ENCODE measurements at places on chromosomes 3 and 15.

DNA sequence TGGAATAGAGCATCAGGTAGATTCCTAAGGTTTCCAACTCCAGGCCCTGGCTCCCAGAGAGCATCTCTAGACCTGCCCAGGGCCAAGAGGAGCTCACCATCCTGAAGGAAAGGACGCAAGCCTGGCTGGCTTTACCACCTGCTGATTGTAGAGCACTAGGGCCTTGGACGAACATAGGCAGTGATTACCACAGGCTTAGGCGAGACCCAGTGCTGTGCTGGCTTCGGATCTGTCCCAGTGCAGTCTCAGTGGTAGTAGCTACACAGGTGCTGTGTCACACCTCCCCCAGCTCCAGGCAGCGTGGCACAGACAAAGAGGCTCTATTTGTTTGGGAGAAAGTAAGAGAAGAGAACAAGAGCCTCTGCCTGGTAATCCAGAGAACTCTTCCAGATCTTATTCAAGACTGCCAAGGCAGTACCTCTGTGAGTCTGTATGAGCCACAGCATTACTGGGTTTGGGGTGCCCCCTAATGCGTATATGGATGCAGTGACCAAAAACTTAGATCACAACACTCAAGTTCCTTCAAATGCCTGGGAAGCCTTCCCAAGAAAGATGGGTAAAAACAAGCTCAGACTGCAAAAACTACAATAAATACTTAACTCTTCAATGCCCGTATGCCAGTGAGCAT, 25.4 kb downstream of the ISG20 start:
- no peak for DNase-seq

DNA sequence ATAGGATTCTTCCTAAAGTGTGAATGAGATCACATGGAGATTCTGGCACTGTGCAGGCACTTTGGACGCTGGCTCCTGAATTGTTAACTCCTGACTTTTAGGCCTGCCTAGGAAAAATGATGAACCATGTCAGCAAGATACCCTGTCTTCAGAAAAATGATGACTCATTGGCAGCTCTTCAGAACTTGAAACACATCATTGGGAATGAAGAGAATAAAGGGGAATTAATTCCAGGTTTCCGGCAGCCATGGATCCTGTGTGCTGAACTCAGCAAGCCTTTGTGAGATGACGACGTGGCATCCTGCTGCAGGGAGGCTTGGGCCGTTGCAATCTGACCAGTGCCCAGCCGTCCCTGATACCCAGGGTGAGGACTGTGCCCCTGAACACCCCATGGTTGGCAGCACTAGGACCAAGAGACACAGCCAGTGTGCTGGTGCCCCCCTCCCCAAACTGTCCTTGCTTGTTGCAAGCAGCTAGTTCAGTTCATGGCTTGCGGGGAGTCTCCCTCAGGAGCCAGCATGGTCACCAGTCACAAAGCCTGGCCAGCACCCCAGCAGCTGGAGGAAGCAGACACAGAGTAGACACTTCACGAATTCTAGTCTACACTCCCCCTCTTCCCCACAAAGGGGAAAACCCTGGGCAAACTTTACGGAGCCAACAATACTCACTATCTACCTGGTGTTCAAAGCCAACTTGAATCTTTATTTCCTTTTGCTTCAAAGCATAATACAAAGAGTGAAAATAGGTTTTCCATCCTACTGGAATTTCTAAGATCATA, 7.8 kb upstream of the LIPC start:
- no peak for DNase-seq

- no peak for DNase-seq
Observed at GRCh38 chr3:124425972-124426371, 304.3 kb upstream of the UMPS start.

GRCh38 chr3:52167240-52167639, 13.0 kb upstream of the POC1A start:
- DNase-seq, result no peak

DNA sequence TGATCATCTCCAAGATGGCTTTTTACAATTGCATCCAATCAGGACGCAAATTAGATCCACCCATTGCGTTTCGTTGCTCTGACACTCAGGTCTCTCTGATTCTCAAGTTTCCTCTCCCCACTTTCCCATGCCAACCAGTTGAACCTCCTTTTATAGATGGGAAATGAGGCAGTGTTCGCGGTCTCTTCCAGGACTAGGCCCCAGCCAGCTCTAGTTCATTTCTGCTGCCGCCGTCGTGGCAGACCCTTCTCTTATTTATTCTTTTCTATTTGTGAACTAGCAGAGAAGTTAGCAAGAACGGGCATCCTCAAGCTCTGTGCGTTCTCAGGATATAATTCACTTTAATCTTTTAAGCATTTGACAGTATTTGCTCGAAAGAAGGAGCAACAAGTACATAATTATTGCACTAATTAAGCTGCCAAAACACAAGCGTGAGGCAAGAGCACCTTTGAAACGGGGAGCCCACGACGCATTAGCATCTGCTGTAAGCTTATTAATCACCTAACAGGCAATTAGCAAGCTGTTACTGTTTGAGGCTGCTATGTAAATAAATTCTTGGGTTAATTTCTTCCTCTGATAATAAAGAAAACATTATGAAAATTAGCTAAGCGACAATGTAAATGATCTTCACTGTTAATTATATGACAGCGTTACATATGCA, 246.4 kb upstream of the TLE3 start:
- DNase-seq, result no peak

DNA sequence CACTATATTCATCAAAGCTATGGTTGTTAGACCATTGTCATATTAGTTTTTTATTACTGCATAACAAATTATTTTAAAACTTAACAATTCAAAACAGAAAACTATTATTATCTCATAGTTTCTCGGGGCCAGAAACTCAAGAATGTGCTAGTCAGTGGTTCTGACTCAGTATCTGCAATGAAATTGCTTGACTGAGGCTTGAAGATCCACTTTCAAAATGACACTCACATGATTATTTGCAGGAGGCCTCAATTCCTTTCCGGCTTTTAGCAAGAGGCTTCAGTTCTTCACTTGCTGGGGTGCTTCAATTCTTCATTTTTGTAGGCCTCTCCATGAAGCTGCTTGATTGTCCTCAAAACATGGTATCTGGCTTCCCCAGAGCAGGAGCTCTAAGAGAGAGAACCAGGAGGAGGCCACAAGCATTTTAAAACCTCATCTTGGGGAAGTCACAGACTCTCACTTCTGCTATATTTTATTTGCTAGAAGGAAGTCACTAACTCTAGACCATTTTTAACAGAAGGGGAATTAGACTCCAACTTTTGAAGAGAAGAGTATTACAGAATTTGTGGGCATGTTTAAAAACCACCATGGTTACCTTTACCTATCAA, 383.7 kb downstream of the MFSD1 start:
- no peak for DNase-seq

DNA sequence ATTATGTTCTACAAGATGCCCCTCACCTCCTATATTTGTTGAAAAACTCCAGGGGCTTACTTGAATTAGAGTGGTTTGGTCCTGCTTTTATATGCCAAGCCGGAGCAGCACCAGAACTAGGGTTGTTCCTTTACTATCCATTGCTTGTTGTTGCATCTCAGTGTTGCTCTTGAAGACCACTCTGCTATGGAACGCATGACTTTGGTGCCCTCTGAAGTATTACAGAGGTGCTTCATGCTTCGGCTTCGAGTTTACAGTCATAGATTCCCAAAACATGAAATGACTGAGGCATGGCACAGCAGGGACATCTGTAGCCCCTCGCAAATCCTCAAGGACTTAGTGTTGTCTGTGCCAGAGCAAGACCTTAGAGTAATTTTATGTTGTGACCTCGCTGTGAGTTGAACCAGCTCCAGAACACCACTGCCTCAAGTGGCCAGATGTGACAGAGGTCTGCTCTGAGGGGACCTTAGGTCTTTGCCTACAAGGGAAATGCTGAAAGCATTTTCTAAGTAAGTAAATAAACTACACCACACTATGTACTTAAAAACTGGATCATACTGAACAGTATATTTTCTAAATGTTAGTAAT, 67.2 kb upstream of the SIAH2 start:
- no peak for DNase-seq

- no peak for DNase-seq
Observed at GRCh38 chr15:51799282-51800252, 29.9 kb upstream of the TMOD3 start.

DNA sequence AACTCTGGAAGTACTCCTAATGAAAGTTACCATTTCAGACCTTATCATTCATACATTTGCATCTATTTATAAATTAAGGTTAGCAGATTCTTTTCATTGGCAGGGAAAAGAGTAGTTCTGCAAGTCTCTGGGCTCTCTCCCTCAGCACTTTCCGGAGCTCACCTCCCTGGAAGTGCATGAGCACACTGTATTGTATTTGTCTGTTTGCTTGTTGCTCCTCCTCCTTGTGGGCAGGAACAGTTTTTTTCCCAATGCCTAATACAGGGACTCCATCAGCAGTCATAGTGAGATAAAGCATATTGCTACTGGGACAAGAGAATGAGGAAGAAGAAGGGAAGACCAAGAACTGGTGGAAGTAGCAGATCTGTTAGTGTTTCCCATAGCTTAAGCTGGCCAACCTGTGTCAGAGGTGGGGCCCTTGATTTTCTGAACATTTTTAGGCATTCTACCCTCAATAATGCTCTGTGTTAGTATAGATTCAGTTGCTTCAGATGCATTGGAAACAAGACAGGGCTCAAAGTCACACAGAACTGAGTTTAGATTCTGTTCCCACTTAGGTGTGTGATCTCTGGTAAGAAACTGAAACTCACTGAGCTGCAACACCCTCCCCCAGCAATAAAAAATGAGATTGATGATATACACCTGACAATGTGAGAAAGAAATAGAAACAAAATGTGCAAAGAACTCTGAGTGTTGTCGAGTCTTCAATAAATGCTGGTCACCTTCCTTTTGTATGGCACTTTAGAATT, 407.8 kb downstream of the TUSC7 start:
- DNase-seq, result no peak

GRCh38 chr3:125280668-125281361, 68.3 kb upstream of the SLC12A8 start:
- no peak for DNase-seq

- no peak for DNase-seq
Observed at GRCh38 chr15:37693926-37694325, 240.5 kb upstream of the TMCO5A start.

- DNase-seq, result no peak
Observed at GRCh38 chr3:99699841-99700240, 61.4 kb downstream of the COL8A1 start.

DNA sequence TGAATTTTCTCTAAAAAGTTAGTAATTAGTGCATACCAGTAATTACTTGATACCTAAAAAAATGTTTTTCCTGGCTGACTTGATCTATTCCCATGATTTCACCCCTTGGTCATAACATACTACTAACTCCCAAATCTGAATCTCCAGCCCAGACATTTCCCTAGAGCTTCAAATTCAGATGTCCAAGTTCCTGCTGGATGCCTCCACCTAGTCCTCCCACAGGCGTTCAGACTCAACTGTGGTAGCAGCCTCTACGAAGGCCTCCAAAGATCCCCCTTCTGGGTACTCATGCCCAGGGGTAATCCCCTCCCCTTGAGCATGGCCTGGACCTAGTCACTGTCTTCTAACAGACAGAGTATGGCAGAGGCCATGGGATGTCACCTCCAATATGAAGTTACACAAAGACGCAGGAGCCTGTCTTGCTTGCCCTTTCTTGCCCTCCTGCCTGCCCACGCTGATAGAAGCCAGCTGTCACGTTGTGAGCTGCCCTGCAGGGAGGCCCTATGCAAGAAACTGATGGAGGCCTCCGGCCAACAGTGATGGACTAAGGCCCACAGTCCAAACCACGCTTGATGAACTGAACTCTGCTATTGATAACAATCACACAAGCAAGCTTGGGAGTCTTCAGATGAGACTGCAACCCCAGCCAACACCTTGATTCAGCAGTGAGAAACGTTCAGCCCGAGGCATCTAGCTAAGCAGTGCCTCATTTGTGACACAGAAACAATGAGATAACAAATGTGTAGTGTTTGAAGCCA, 8.6 kb upstream of the FBN1 start:
- no peak for DNase-seq

DNA sequence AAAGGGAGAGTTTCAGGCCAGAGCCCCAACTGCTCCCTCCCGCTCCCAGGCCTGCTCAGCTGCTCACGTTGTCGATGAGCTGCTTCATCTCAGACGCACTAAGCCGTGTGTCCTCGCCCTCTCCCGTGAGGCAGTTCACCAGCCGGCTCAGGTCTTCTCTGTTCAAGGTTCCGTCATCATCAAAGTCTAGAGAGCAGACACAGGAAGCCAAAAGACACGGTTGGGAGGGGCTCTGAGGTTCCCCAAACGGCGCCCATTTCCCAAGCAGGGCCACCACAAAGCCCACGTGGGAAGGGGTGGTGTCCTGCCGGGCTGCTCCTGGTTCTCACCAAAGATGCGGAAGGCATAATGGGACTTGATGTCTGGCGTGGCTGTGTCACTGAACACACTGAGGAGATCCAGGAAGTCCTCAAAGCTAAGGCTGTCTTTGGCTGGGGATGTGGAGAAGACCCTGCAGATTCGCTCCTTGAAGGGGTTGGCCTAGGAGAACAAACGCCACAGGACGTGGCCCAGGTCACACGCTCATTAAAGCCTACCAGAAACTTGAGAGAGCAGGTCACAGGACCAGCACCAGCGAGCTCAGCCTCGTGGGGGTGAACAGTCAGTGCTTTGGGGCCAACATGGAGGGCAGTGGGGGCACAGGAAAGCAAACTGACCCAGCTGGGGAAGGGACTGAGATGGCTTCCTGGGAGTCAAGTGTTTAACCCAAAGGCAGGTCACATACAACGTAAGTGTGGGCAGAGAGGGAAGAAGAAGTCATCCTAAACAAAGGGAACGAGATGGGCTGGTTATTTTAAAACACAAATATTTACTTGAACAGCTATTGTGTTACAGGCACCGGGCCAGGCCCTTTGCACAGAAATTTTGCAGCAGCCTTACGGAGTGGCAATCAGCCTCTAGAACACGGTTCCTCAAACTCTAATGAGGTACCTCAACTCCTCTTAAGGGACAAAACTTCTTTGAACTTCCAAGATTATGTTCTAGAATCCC, 2.4 kb downstream of the CIB1 start:
- DNase-seq, result no peak

DNA sequence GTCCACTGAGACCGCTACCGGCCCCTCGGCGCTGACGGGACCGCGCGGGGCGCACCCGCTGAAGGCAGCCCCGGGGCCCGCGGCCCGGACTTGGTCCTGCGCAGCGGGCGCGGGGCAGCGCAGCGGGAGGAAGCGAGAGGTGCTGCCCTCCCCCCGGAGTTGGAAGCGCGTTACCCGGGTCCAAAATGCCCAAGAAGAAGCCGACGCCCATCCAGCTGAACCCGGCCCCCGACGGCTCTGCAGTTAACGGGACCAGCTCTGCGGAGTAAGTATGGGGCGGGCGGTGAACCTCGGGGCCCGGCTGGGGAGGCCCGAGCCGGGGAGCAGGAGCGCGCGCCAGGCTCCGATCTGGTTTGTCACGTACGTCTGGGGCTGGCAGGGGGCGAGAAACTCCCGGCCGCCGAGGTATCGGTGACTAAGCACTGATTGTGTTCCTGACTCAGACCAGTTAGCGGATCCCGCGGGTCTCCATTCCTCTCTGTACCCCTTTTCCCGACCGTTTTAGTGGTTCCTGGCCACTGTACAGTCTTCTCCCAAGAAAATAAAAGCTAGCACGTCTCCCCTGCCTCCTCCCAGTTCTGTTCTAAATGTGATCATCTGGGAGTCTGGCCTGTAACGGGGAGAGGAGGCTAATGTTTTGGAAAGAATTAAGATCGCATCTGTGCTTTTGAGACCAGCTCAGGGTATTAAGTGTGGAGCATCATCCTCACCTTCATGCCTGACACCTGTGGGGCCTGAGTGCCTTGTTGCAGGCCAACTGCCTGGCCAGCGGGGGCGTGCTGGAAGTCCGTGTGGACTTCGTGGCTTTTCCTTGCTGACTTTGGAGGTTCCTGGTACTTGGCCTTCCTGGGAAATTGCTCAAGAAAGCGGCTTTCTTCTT, 691 bp downstream of the MAP2K1 start:
- peak; percentile 65 for DNase-seq

Measured in ACHN (cell line).